ENCODE measurements at places on chromosomes 4 and X.
A peak's percentile ranks its signal among the peaks of the same experiment; 100 is the strongest.

GRCh38 chr4:5784960-5785611 lies 74.1 kb downstream of the EVC start:
- no peak for DNase-seq

- DNase-seq, result peak; percentile 84
These were observed at the start of gene OTUD5 for GRCh38 chrX:48957477-48957826. OTUD5 (minus strand) TSS chrX:48957607; CDS start chrX:48957570, 37 bp downstream.

GRCh38 chr4:48772556-48772955 lies 7.5 kb downstream of the FRYL start:
- no peak for DNase-seq

DNA sequence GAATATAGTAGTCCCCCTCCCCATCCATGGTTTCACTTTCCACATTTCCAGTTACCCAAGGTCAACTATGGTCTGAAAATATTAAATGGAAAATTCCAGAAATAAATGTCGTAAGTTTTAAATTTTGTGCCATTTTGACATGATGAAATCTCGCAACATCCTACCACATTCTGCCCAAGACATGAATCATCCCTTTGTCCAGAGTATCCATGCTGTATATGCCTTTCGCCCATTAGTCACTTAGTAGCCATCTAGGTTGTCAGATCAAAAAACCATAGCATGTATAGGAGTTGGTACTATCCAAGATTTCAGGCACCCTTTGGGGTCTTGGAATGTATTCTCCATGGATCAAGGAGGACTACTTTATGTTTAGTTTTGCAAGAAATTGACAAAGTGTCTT lies 8.3 kb downstream of the PRRG1 start:
- no peak for DNase-seq

GRCh38 chr4:115515366-115515765 lies 401.9 kb upstream of the NDST4 start:
- no peak for DNase-seq
